ENCODE measurements at places on chromosomes 5 and 9. TPM values are rescaled to one million over a fixed set of nuclear protein-coding genes. Genes with fewer than 3 reads are reported as not detected.

Gene PLEKHG4B
- 1.4 TPM for total RNA-seq

Gene ZNF462
- 25.8 TPM for total RNA-seq

Gene ROPN1L
- total RNA-seq, result 0.39 TPM

Gene PTPRD
- total RNA-seq, result 5.7 TPM

Gene HTR4
- total RNA-seq, result not detected

Gene CLPTM1L
- total RNA-seq, result 81.6 TPM

DNA sequence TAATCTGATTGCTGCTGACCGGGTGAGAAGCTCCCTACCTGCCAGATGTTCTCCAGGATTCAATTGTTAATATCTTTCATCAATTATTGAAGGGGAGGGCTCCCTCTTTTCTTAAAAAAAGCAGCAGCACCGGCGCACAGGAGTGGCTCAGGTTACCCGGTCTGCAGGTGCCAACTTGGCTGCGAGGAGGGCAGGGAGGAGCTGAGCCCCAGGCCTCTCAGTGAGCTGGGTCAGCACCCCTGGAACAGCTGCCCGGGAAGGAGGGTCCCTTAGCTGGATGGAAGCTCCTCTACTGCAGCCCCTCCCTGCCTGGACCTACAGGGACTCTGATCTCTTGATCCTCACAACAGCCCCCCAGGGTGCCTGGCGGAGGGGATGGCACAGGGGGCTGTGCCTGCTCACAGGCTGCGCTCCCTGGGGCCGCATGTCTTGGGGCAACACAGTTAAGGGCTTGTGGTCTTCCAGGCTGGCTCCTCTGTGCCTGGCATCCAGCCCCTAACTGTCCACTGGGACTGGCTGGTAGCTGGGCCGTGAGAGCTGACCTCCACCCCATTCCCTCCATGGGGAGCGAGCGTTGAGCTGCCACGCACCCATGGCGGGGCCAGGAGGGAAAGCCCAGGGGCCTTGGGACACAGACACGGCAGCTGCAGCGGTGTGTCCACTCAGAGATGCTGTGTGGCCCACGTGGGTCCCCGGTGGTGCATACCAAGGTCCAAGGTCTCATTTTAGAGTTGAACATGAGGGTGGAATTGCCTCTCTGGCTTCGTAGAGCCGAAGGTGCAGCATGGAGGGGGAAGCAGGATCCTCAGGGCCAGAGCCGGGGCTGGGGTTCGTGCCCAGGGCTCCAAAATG lies 28.6 kb upstream of the TMEM250 start:
- no peak for DNase-seq

- DNase-seq, result no peak
Measured at GRCh38 chr5:135208903-135209721, 175.1 kb upstream of the PITX1 start.

- DNase-seq, result no peak
Measured at GRCh38 chr5:149422366-149423048, 43.4 kb upstream of the IL17B start.

DNA sequence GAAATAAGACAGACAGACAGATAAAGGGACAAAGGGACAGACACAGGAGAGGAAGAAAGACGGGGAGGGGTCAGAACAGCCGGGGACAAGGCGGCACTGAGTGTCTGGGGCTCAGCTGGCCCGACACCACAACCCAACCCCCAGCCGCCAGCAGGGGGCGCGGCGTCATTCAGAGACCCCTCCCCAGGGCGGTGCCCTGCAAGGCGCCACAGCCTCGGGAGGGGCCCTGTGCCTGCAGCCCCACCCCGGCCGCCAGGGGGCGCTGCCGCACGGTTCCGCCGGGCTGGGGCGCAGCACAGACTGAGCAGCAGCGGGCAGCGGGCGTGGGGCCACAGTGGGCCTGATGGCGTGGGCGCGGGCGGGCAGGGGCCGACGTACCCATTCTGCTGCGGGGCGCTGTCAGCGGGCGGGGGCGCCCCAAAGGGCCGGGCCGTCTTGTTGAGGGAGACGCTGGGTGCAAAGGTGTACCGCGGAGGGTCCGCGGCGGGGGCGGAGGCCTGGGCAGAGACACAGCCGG lies 5.9 kb downstream of the PDLIM7 start:
- no peak for DNase-seq

- DNase-seq, result no peak
Measured at GRCh38 chr5:136166909-136167308, 26.1 kb downstream of the SMIM32 start.

GRCh38 chr9:120942186-120943001 lies 15.8 kb upstream of the TRAF1 start:
- no peak for DNase-seq

DNA sequence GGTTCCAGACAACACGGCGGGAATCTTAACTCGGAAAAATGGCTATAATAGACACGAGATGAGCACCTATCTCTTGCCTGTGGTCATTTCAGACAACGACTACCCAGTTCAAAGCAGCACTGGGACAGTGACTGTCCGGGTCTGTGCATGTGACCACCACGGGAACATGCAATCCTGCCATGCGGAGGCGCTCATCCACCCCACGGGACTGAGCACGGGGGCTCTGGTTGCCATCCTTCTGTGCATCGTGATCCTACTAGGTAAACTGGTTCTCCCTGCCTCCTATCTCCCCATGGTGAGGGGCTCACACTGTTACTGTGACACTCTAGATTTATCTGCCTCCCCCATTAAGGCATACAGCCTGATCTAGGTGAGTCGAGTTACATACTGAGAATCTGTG lies 124.2 kb downstream of the CDH6 start:
- DNase-seq, result no peak

DNA sequence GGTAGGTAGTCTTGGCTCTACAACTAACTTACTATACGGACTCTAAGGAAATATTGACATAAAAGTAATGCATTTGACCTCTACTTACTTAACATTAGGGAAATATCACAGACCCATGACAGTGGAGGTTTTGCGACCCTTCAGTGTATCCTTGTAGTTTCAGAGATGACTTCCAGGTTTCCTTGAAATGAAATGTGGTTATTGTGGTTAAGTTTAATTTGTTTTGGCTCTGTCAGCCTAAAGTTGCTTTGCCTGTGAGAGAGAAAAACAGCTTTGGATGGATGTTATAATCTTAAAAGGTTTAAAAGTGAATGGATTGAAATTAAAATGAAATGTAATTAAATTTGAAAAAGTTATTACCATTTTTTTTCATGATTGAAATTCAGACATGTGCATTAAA lies 42.9 kb downstream of the LRRTM2 start:
- no peak for DNase-seq

DNA sequence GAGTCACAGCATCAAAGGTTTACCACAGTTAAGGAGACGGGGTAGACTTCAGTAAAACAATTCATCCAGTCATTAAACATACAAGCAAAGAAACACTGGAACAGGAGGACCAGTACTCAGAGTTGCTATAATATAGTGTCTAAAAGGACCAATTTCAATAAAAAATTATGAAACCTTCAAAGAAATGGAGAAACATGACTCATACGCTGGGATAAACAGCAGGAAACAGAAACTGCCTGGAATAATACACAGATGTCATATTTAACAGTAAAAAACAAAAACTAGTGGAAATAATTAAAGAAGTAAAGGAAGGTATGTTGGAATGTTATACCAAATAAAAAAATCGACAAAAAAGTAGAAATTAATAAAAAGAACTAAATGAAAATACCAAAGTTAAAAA lies 1075.9 kb downstream of the NR2F1-AS1 start:
- no peak for DNase-seq

GRCh38 chr5:41418220-41419031 lies 92.0 kb downstream of the PLCXD3 start:
- DNase-seq, result no peak

DNA sequence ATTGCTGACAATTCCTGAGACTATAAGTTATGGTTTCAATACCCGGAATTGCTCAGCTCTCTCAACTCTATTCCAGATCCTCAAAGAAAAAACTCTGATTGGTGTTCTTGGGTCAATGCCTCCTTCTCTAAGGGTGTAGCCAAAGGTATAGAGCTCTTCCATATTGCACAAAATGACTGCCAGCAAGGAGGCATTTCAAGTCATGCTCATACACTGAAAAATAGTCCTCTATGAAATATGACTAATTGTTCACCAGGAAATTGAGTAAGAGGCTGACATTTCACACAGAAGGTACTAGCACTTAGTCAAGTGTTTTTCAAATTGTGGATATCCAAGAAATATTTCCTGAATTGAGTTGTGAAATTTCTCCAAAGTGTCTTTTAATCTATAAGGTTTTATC lies 111.1 kb upstream of the KLF9 start:
- no peak for DNase-seq

- DNase-seq, result no peak
Measured at GRCh38 chr5:77863181-77863580, 87.0 kb upstream of the TBCA start.

DNA sequence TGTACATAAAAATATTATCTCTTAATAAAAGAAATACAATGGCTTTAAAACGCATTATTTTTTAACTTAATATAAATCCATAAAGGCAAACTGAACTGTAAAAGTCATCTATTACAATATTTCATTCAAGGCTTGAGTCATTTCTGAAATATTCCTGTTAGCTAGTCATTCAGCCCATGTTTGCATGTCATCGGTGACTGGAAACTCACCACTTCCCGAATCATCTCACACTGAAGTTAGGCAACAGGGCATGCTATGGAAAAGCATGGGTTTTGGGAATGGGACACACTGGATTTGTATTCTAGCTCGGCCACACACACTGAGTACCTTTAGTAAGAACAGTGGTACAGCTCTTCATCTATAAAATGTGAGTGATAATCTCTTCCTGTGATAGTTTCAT lies 691.1 kb upstream of the C9orf72 start:
- no peak for DNase-seq

DNA sequence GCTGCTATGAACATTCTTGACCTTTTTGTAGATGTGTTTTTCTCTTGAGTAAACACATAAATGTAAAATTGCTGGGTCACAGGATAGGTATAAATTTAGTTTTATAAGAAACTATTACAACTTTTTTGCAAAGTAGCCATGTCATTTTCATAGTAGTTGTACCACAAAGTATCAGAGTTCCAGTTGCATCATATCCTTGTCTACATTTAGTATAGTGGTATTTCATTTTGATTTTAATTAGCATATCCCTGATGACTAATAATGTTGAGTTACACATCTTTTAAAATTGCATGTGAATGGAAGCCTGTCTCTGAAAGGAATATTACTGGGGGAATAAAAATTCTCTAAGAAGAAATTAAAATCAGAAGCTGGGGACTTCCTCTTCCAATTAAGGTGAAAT lies 85.4 kb downstream of the TMEM161B start:
- no peak for DNase-seq

DNA sequence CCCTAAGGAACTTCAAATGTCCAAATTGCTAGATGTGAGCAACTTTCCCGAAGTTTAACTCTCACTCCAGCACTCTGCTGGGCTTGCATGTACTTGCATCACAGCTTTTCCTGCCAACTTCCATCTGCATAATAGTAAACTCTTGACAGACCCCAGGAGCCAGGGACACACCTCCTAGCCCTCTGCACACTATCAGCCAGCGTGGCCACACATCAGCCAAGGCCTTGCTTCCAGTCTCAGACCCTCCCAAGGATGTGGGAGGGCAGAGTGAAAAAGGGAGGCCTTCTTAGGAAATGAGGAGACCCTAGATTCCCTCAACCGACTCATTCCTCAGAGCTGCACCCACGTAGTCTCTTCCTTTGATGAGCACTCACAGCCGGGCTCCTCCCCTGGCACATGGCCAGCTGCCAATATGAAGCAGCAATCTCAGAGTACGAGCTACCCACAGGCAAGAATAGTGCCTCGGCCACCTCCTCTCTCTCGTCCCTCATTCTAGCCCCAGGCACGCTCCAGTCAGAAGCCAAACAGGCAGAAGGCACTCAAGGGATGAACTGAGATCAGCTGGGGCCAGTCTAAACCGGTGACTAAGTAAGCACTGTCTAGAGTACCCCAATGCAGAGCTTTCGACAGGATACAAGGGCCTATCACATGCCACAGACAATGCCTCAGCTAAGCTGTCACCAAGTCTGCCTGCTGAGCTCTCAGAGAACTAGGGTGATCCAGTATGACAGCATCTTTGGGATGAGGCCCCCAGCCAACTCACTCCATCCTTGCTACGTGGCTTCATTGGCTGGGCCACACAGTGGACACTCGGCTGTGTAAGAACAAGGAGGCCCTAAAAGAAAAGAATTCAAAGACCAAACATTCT lies 2.3 kb downstream of the P4HA2 start:
- DNase-seq, result no peak

DNA sequence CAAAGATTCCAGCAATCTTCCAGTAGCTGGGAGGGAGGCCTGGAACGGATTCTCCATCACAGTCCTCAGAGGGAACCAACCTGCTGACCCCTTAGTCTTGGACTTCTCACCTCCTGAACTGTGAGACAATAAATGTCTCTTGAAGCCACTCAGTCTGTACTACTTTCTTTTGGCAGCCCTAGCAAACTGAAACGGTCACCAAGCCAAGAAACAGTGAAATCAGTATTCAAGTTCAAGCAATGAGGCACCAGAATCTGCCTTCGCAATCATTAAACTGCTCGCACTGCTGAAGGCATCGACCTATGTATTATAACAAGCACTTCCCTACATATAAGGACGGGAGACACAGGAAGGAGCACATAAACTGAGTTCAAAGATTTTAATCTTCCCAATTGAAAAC lies 120.6 kb upstream of the PUM3 start:
- DNase-seq, result no peak

DNA sequence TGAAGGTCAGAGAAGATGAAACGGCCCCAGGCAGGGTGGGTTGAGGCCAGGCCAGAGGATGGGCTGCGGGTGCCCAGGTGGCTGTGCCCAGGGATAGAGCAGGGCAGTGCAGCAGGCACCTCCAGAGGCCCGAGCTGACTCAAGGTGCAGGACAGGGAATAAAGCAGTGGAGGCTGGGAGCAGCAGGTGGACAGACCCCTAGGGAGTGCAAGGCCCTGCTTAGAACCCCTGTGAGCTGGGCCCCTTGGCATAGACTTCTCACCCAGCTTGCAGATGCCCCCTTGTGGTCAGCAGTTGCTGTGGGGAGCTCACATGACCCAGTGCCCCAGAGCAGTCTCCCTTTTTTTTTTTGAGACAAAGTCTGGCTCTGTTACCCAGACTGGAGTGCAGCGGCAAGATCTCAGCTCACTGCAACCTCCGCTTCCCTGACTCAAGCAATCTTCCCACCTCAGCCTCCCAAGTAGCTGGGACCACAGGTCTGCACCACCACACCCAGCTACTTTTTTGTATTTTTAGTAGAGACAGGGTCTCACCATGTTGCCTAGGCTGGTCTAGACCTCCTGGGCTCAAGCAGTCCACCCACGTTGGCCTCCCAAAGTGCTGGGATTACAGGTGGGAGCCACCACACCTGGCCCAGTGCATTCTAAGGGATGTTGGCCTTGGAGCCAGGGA lies 118.8 kb downstream of the WNK2 start:
- DNase-seq, result peak; percentile 72
